Left renal pelvis (tissue), 4 donors: ENCODE measurements at places on chromosomes 4 and X. TPM values are rescaled to one million over a fixed set of nuclear protein-coding genes. Genes with fewer than 3 reads are reported as not detected.

Gene ATP2B3
- polyA plus RNA-seq = 0.29 TPM

Gene PNCK
- 1.7 TPM for polyA plus RNA-seq

GRCh38 chr4:45578874-45579273 lies 545.0 kb downstream of the GABRG1 start:
- DNase-seq = no peak

DNA sequence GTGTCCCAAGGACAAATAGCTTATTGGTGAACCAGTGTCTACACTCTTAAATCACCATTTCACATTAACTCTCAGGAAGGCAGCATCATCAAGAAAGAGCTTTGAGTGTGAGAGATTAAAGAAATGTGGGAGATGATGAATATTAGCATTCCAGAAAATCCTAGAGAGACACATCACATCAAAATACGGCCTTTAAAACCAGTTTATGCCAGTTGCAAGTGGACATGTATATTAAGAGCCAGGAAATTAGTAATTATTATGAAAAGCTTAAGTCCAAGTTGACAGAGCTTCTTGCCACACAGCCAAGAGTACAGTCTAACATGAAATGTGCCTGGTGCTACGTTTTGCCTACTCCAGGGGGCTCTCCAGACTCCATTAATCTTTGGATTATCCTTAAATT lies 503.0 kb upstream of the BOD1L1 start:
- DNase-seq = no peak

DNA sequence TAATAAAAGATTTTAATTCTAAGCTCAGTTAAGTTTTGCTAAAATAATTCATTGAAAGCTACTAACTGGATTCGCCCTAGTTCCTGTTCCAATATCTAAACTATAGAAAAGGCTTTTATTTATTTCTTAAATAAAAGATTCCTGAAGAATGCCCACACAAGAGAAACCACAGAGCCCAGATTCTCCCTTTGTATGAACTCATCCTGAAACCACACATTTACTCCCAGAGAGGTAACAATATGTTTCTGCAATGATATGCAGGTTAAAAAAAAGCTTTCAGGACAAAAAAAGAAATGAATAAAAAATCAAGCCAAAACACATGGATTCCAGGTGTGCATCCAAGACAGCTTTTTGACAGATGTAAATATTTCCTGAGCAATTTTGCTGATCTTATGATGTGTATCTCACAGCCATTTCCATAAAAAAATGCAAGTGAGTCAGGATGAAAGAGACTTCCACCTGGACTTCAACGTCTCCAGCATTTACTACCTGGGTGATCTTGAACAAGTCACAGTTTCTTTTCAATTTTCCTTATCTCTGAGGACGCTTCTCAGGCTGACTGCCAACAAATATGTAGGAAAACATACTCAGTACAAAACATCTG lies 234.4 kb upstream of the FAT1 start:
- DNase-seq = no peak
